Calu3 (cell line): ENCODE measurements at places on chromosomes 6 and 20. TPM values are rescaled to one million over a fixed set of nuclear protein-coding genes. Genes with fewer than 3 reads are reported as not detected.
A peak's percentile ranks its signal among the peaks of the same experiment; 100 is the strongest.

- H3K4me1 ChIP-seq = no peaks in the 10 kb centered on the region
- H3K4me3 ChIP-seq = no peak overlapping the region
- H3K27me3 ChIP-seq = no peaks in the 10 kb centered on the region
- peaks cover 26% of the 10 kb centered on the region for H3K36me3 ChIP-seq
- DNase-seq = no peak
Observed at GRCh38 chr20:34927736-34928135, 27.9 kb downstream of the GSS start.

- H3K4me1 ChIP-seq = peaks cover 12% of the 10 kb centered on the region
- H3K27ac ChIP-seq = peak overlapping the region; percentile 1
- no peaks in the 10 kb centered on the region for H3K27me3 ChIP-seq
- no peak overlapping the region for H3K4me3 ChIP-seq
- no peak for DNase-seq
Observed at GRCh38 chr6:128259029-128259724, 261.2 kb downstream of the PTPRK start.

DNA sequence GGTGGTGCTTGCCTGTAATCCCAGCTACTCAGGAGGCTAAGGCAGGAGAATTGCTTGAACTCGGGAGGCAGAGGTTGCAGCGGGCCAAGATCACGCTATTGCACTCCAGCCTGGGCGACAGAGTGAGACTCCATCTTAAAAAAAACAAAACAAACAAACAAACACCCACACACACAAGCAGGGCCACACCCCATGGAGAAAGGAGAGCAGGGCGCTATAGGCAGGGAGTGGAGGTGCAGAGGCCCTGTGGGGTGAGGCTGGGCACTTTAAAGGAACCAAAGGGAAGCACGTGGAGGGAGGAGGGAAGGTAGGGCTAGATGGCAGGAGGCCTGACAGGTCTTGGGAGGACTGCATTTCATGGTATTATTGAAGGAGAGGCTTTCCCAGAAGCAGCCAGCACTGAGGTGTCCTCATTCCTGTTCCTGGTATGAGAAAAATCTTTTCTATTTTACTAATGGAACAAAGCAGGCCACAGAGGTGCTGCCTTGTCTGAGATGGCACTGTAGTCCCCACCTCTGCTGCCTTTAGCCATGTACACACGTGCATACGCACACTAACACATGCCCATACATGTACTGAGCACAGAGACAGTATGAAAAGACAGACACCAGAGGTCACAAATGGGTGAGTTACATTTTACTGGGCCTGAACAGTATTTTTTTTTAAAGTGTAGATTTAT, 44.0 kb downstream of the BCAS4 start:
- H3K4me1 ChIP-seq = no peaks in the 10 kb centered on the region
- H3K36me3 ChIP-seq = no peaks in the 10 kb centered on the region
- no peak overlapping the region for H3K4me3 ChIP-seq
- H3K27me3 ChIP-seq = no peaks in the 10 kb centered on the region
- no peak for DNase-seq

- no peak for DNase-seq
- H3K27ac ChIP-seq = no peak overlapping the region
- H3K4me3 ChIP-seq = no peak overlapping the region
- no peaks in the 10 kb centered on the region for H3K36me3 ChIP-seq
- no peaks in the 10 kb centered on the region for H3K27me3 ChIP-seq
- no peaks in the 10 kb centered on the region for H3K4me1 ChIP-seq
Observed at GRCh38 chr6:102038964-102039363, 645.5 kb downstream of the GRIK2 start.

Gene TFAP2C
- 3.1 and 3.4 TPM in 2 replicates for total RNA-seq

Gene GSTA2
- not detected in 2 replicates for total RNA-seq

Gene C20orf204
- total RNA-seq = 4.9 and 5.0 TPM in 2 replicates
